Osteoblast (primary cell): ENCODE measurements at places on chromosomes 4 and X. TPM values are rescaled to one million over a fixed set of nuclear protein-coding genes. Genes with fewer than 3 reads are reported as not detected.

- no peak for DNase-seq
Measured at GRCh38 chr4:123405267-123405865, 8.8 kb downstream of the SPRY1 start.

DNA sequence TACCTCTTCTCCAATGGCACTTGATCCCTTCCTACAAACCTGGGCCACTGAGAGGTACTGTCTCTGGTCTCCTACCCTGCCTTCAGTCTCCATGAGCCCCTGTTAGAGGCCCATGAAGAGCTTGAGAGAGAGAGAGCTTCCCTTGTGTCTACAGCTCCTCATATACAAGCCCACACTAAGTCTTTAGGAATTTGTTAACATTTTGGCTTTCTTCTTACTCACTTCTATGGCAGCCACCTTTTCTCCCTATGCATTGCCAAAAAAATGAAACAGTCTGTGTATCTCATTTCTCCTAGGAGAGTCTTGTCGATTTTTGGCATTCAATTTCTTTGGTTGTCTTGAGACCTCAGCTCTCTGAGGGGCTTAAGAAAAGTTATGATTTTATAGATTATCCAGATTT lies 90.9 kb upstream of the LNX1 start:
- peak; percentile 22 for DNase-seq

DNA sequence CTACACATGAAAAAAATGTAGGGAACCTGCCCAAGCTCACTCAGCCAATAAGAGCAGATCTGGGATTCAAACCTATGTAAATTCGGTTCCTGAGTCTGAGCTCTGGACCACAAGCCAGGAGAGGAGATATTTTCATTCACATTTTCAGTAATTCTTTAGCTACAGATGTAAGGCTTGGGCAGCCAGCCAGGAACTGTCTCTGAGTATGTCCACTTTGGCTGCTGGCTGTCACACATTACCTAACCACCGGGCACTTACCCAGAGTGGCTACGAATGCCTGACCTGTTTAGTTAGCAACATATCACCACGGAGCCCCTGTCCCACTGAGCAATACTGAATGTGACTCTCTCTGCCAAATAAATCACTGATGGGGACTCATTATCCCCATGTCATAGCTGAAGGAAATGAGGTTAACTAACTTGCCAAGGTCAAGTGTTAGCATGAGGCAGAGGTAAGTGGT lies 15.3 kb downstream of the USP46 start:
- no peak for DNase-seq

DNA sequence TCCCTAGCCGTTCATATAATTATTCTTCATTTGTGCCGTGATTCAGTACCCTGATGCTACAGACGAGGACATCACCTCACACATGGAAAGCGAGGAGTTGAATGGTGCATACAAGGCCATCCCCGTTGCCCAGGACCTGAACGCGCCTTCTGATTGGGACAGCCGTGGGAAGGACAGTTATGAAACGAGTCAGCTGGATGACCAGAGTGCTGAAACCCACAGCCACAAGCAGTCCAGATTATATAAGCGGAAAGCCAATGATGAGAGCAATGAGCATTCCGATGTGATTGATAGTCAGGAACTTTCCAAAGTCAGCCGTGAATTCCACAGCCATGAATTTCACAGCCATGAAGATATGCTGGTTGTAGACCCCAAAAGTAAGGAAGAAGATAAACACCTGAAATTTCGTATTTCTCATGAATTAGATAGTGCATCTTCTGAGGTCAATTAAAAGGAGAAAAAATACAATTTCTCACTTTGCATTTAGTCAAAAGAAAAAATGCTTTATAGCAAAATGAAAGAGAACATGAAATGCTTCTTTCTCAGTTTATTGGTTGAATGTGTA lies 7.0 kb downstream of the SPP1 start:
- DNase-seq: no peak

CORIN gene
- total RNA-seq: 0.36 and 0.88 TPM in 2 replicates
